Pulmonary artery endothelial cell (primary cell): ENCODE measurements at places on chromosomes 2 and 18. TPM values are rescaled to one million over a fixed set of nuclear protein-coding genes. Genes with fewer than 3 reads are reported as not detected.

DNA sequence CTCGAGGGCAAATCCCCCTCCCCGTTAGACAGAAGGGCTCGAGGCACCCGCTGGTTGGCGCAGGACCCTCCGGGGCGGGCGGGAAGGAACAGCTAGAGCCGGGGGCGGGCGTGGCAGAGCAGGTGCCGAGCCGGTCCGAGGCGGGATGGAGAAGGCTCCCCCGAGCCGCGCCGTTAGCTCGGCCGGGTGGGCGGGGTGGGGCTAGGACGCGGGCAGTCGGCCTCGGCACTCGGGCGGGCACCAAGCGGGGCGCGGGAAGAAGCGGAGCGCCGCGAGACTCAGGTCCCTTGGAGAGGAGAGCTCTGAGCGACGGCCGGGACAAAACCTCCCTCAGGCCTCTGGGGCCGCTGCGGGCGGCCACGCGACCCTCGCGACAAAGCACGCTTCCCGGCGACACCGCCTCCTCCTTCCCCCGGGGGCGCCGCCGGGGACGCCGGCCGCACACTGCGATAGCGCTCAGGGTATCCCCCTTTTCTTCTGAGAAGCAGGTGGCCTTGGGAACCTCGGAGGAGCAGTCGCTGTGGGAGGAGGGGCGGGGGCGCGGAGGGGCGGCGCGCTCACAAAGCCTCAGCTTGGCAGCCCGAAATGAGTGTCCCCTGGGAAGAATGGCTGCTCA, 721 bp downstream of the FHOD3 start:
- no peak for DNase-seq

- DNase-seq = no peak
These were observed 110.7 kb downstream of the RND3 start for GRCh38 chr2:150376553-150377335.

DNA sequence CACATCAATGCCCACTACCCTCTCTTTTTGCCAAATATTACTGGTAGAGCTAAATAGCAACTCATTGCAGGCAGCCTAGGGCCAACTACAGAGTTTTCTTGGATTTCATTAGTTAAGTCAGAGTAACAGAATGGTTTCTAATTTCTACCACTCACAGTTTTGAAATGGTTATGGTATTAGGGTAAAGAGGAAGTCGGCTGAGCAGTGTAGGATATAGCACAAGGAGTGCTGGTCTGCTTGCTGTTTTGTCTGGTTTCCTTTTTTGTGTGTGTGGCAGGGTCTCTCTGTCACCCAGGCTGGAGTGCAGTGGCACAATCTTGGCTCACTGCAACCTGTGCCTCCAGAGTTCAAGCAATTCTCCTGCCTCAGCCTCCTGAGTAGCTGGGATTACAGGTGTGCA, 289.2 kb upstream of the CCDC68 start:
- DNase-seq = no peak

GRCh38 chr2:161124201-161124600, 36.0 kb upstream of the TANK start:
- DNase-seq = no peak

DNA sequence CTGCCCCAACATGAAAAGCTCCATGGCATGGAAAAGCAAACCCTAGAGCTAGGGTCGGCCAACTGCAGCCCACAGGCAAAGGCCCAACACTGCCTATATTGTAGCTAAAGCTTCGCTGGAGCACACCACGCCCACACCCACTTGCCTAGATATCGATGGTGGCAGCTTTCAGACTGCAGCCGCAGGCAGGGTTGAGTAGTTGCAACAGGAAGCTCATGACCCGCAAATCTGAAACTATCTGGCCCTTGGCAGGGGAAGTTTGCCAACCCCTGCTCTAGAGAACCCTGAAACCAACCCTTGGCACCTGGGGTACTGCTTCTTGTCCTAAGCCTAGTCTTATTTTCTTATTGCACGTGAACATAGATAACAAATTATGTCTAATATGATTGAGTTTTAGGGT, 250.0 kb downstream of the SOX11 start:
- no peak for DNase-seq

GRCh38 chr18:24799720-24800119, 339.3 kb downstream of the HRH4 start:
- DNase-seq = no peak

- DNase-seq = no peak
These were observed 43.0 kb downstream of the G6PC2 start for GRCh38 chr2:168944065-168944464.

- no peak for DNase-seq
These were observed 590.5 kb upstream of the SLC8A1 start for GRCh38 chr2:41042343-41042742.

The KIAA1328 gene
- 4.4 and 5.6 TPM in 2 replicates for total RNA-seq

The MGAT4A gene
- total RNA-seq = 65.4 and 68.8 TPM in 2 replicates

The POTEC gene
- total RNA-seq = not detected in 2 replicates

The HOXD3 gene
- total RNA-seq = not detected in 2 replicates

The CNGA3 gene
- total RNA-seq = not detected in 2 replicates

The POLR1B gene
- total RNA-seq = 28.8 and 39.9 TPM in 2 replicates

The MAP4K3 gene
- 17.9 and 19.1 TPM in 2 replicates for total RNA-seq
